ENCODE measurements at places on chromosomes 1 and 21.
A peak's percentile ranks its signal among the peaks of the same experiment; 100 is the strongest.

DNA sequence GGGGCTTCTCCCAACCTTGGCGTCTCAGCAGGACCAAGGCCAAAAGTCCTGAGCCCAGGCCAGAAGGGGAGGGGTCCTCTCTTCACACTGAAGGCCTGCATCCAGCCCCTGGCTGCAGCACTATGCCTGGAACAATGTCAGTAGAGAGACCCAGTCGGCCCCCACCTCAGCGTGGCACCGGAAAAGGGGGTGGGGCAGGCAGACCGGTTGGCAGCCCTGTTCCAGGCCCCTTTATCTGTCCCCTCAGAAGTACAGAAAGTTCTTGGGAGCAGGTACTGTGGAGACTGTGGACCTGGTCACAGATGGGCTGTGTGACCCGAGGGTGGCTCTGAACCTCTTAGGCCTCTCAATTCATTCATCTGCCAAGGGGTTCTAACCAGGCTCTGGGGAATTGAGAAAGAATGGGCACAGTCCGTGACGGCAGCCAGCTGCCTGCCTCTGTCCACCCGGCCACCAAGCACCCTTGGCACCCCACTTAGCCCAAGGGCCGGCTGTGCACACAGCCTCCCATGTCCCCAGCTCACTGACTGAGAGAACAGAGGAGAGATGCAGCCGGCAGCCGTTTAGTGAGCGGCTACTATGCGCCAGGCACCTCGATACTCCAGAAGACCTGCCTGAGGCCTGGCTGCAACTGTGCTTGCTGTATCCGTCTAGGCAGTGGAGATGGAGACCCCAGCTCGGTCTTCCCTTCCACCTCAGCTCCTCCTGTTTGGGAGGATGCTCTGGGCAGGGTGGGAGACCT lies 23.9 kb downstream of the RUNX3 start:
- no peak for DNase-seq

DNA sequence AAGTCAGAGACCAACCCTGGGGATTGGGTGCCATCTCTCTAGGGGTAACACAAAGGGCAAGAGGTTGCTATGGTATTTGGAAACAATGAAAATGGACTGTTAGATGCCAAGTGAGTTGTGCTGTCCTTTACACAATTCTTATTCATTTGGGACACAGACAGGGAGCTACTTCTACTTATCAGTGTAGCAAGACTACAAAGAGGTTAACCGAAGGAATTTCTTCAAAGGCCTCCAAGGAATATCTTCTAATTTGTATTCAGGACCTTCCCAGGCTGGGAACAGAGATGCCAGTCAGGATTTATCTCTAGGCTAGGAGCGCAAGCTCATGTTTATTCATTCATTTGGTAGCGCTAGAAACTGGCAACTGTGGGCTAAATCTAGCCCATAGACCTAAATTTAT lies 2.6 kb downstream of the NAXE start:
- no peak for DNase-seq

GRCh38 chr1:118294875-118295642 lies 110.0 kb upstream of the SPAG17 start:
- DNase-seq = no peak

GRCh38 chr1:204464187-204464631 lies 30.4 kb downstream of the PIK3C2B start:
- no peak for DNase-seq

GRCh38 chr1:9505143-9505542 lies 34.1 kb upstream of the SLC25A33 start:
- DNase-seq = peak; percentile 53

GRCh38 chr21:14589855-14590563 lies 43.9 kb upstream of the SAMSN1 start:
- no peak for DNase-seq

DNA sequence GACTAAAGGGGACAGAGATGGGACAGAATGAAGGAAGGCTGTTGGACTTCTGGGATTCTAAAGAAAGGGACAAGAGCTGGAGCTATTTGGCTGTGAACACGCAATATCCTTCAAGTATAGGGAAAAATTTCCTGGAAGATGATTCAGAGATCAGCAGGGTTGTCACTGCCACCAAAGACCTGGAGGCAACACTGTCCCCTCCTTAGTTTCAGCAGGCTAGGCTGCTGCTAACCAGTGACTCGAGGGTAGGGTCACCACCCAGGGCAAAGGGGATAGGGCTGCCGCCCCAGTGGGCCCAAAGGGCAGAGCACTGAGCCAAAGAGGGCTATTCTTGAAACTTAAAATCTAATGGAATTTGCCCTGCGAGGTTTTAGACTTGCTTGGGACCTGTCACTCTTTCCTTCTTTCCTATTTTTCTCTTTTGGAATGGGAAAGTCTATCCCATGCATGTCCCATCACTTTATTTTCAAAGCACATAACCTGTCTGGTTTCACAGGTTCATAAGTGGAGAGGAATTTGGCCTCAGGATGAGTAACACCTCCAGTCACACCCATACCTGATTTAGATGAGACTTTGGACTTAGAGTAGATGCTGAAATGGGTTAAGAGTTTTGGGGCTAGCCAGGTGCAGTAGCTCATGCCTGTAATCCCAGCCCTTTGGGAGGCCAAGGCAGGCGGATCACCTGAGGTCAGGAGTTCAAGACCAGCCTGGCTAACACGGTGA lies 11.9 kb downstream of the IFNLR1 start:
- DNase-seq = no peak

DNA sequence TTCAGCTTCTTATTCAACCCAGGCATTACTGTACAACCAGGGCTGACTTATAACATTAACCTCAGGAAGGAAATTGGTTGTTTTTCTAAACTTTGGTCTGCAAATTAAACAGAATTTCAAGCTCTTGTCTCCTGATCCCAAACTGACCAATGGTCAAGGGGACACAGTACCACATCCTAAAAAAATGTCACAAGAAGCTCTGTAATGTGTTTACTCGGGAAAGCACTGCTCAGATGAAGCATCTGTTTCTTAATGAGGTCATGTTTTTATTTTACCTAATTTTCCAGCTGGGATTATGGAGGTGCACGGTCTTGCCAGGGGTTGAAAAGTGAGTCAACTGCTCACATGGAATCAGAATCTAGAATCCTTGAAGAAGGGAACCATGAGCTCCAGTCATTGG lies 18.7 kb downstream of the ADAMTS5 start:
- no peak for DNase-seq

DNA sequence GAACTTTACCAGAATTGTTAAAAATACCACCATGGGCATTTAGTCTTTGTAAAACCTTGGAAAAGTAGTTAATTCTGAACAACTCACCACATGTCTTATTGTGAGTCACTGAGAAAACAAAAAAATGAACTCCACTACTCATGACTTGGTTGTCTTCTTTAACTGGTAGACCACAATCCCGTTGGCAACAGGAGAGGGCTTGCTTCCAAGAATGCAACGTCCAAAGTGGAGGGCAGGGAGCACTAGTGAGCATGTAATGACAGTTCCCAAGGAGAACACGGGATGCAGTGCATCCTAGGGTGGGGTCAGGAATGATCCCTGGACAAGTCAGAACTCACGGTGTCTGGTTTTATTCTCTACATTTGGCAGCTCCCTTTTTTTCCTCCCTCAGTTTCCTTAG lies 15.2 kb upstream of the HMCN1 start:
- DNase-seq = peak; percentile 36

DNA sequence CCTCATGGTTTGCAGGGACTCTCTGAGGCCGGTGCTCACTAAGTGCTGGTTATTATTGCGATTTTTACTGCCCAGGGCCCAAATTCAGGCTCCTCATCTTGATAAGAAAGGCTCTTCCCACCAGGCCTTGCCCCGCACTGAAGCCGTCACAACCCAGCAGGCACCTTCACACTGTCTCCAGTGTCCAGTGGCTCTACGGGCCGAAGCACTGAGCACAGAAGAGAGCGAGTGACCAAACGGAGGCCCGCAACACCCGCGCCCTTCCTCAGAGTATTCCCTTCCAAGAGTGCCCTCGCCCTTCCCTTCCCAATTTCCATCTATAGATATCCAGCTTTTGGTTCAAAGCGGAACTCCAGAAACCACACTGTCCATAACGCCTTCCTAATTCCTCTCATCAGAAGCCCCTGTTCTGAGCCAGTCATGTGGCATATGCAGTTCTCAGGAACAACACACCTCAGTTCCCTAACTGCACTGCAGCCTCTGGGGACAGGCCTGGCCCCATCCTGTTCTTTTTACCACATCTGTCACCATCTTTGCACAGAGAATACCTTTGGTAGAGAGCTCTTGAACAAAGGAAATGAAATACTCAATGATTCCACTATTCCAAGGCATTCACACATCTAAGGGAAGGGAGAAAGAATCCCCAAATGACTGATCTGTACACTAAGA lies 15.1 kb downstream of the FALEC start:
- no peak for DNase-seq

GRCh38 chr21:42009018-42009830 lies 936 bp downstream of the ZBTB21 start:
- peak; percentile 68 for DNase-seq

DNA sequence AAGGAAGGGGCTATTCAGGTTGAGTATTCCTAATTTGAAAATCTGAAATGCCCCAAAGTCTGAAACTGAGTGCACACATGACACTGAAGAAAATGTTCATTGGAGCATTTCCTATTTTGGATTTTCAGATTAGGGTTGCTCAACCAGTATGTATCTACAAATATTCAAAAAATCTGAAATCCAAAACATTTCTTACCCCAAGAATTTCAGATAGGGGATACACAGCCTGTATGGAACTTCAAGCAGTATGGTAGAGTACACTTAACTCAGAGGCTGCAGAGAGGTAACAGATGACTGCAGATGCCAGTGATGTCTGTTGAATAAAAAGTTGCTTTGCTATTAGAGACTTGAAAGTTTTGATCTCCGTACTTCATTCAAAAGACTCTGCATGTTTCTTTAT lies 19.0 kb downstream of the YTHDF2 start:
- DNase-seq = no peak

DNA sequence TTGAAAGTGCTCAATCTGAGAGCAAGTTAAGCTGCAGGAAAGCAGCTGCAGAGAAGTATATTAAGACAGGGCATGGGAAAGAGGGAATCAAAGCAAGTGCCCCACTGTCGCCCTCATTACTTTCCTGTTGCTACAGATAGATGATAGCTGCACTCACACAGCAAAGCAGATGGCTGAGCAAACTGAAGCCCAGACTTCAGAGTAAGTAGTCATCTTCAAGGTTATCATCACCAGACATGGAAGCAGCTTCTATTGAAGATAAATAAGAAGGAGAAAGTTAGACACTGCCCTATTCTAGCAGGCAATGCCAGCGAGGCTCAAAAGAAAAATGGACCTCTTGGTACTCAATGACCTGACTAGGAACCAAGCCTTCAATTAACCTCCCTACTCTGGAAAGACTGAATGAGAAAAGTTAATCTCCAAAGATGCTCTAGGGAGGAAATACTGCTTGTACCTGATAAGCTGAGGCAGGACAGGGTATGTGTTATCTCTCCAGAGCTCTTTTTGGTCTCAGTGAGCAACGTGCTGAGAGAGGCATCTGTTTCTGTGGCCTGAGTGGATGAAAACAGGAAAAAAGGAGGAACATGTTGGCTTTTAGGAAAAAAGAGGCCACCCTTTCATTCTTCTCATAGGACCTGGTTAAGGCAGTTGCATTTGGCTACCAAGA lies 11.1 kb upstream of the MRPL9 start:
- no peak for DNase-seq

DNA sequence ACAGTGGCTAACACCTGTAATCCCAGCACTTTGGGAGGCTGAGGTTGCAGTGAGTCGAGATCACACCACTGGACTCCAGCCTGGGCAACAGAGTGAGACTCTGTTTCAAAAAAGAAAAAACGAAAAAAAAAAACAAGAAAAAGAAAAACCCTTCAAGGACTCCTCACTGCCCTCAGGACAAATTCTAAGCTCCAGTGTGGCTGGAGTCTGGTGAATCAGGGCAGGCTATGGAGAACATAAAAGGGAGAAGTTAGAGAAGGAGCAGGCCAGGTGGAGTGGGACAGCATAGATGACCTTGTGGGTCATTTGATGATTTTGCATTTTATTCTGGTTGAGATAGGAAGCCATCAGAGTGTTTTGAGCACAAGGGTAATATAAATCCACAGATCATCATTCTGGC lies 12.5 kb upstream of the UAP1 start:
- DNase-seq = no peak

- no peak for DNase-seq
These were observed 3.7 kb upstream of the SHISAL2A start for GRCh38 chr1:52629325-52629643.

DNA sequence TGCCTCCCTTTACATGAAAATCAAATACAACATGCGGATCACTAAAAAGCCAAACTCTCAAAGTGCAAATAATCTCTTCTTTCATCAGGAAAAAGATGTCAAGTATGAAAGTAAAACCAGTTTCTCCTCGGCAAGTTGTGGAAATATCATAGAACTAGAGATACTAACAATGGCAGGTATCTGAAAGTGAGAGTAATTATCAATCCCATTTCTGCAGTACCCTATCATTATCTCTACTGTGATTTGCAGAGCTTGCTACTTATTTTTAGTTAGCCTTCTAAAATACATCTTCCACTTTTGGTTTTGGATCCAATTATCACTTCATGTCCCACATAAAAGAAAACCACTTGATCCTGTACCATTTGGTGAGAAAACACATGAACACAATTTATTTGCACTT lies 3.0 kb downstream of the TP53BP2 start:
- no peak for DNase-seq

DNA sequence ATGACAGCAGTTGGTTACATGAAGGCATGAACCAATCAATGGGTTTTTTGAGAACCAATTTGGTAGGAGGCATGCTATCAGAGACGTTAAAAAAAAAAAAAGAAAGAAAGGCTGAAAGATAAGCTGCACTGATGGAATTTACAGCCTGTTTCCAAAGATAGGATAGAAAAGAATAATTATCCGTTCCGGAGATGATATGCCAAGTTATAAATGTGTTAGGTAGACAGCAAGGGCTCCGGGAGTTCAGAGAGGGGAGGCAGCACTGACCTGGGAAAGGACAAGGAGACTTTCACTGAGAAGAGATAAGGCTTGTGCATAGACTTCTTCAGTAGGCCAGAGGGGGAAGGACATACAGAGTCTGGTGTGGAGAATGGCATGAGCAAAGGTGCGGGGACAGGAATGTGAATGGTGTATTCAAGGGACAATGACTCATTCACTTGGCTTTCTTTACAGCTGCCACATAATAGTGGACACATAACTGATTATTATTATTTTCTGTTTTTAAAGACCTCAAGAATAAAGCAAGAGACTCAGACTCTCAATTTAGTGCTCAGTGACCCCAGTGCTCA lies 24.8 kb upstream of the ACBD6 start:
- DNase-seq = no peak

GRCh38 chr1:202805886-202806844 lies 2.1 kb downstream of the KDM5B start:
- DNase-seq = no peak

DNA sequence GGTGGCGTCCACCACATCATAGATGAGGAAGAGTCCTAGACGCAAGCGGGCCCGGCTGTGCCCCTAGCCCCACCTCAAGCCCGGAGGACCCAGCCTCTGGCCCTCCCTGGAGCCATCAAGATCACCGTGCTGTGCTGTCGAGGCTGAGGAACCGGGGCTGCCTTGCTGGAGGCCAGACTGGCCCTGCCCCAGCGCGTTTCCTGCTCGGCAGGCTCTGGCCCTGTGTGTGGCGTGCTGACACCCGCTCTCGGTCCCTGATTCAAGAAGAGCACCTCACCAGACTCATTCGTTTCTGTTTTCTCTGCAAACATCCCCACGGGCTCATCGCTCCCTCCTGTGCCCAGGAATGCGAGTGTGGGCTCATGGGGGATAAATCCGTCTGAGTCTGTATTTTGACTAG lies 51.1 kb downstream of the GLIS1 start:
- DNase-seq = no peak
